ENCODE measurements at places on chromosomes 1 and 21.

DNA sequence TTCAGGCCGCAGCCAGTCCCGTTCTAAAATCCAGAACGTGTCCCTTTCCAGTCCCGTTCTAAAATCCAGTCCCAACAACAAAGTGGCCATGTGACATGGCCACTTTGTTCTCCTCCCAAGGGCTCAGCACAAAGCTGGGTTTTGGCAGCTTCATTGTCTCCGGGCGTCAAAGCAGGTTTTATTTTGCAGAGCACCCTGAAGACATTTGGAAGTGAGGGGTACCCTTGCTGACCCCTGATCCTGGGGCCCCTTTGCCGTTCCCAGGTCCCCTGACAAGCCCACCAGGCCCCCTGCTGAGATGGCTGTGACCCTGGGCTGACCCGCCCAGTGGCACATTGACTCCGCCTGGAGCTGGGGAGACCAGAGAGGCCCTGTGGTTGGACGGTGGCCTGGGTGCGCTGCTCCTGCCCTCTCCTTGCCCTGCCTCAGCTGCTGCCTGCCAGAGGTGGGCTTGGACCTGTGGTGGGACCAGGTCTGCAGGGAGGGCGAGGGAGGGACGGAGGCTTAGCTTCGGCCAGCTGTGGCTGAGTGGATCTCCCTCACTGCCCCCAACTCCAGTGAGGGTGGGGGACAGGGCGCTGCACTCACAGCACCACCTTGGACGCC, 4.3 kb downstream of the PFKL start:
- DNase-seq: no peak

DNA sequence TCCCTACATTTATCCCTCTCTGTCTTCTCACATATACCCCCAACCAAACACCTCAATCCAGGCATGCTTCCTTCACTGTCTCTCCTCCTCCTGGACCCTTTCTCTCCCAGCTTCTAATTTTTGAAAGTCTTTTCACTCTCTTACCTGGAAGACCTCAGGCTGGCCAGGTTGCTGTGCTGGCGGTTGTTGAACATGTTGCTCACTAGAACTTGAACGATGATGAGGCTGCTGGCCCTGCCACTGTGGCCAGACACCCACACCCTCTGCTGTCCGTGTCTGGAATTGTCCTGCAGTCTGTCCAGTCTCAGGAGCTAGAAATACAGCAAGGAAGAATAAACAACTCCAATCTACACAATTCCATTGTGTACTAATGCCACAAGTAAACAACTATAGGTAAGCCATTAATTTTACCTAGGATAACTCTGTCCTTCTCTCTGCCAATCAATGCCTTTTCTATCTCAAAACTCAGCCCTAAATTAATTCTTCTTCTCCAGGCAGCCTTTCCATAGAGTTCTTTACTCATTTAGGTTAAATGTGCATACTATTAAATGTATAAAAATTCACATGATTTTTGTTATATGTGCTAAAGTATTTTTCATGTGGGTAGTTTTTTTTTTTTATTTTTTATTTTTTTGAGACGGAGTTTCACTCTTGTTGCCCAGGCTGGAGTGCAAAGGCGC, 5.1 kb upstream of the CTSK start:
- no peak for DNase-seq

GRCh38 chr1:48115835-48116234, 106.7 kb upstream of the SLC5A9 start:
- DNase-seq: no peak

- no peak for DNase-seq
Measured at GRCh38 chr1:156233426-156234127, 8.4 kb upstream of the BGLAP start.

DNA sequence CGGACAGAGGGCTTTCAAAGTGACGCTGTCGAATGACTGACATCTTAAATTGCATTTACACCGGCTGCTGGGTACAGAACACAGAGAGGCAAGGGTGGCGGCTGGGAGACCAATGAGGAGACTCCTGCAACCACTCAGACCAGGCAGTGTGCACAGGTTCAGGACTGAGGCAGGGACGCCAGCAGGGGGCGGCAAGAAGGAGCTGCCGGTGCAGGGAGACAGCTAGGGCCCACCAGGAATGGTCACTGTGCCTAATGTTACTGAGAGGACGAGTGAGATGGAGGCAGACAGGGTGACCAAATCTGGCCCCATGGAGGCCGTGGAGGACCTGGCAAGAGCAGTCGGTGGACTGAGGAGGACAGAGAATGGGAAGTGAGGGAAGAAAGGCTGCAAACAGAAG, 23.5 kb downstream of the GLIS1 start:
- DNase-seq: no peak

GRCh38 chr1:38129473-38129872, 82.9 kb upstream of the POU3F1 start:
- DNase-seq: no peak

DNA sequence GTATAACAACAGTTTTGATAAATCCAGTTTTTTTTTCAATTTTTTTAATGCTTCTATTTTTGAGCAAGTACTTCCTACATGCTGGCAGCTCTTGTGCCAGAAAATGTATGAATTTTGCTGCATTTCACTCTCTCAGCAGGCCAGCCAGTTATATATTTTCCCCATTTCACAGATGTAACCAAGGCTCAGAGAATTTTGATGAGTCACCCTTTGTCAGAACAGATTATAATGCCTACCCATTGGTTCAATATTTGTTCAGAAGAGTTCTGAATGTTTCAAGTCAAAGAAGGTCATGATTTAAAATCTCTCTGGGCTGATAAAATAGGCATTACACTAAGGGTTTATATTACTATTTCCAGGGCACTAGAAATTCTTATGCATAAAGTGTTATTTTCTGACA, 452.2 kb downstream of the RWDD3 start:
- no peak for DNase-seq

- no peak for DNase-seq
Measured at GRCh38 chr21:24938573-24938972, 668.7 kb downstream of the MRPL39 start.

- DNase-seq: peak; percentile 3
Measured at GRCh38 chr1:166122873-166123466, 43.8 kb downstream of the FAM78B start.

DNA sequence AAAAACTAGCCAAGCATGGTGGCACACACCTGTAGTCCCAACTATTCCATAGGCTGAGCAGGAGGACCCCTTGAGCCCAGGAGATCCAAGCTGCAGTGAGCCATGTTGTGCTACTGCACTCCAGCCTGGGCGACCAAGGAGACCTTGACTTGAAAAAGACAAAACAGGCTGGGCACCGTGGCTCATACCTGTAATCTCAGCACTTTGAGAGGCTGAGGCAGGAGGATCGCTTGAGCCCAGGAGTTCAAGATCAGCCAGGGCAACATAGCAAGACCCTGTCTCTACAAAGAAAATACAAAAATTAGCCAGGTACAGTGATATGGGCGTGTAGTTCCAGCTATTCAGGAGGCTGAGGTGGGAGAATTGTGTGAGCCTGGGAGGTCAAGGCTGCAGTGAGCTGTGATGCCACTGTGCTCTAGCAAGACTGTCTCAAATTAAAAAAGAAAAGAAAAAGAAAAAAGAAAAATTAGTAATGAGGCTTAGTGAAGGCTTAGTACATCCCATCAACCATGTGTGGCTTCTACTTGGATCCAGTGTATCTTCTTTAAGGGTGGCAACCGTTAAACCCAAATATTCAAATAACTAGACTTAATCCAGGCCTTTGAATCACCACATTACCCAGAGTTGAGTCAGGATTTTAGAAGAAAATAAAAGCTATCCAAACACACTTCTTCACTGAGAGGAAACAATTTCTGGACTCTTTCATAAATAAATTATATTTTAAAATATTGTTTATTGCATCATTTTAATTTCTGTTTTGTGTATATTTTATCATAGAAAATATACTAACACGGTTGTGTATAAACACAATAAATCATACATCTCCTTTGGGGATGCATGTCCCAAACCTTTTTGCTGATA, 74.3 kb upstream of the RAB4A start:
- DNase-seq: no peak

DNA sequence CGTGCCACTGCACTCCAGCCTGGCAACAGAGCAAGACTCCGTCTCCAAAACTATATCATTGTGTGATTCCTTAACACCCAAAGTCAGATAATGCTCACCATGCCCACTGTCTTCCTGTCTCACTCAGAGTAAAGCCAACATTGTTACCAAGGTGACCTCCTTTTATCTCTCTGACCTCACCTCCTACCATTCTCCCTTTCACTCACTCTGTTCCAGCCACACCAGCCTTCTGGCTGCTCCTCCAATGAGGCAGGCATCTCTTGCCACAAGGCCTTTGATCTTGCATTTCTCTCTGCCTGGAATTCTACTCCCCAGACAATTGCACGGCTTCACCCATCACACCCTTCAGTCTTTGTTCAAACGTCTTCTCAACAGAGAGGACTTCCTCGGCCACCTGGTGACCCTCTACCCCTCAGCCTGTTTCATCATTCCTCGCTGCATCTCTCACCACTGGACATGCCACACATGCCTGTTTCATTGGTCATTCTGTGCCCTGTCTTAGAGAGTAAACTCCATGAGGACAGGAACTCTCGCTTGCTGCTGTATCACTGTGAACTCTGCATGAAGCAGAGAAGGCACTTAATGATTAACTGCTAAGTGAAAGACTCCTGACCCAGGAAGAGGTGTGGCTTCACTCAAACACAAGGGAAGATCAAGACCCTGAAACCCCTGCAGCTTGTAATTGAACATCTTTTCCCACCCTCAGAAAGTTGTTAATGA, 67.1 kb upstream of the CAPZB start:
- no peak for DNase-seq

- DNase-seq: no peak
Measured at GRCh38 chr1:203265541-203265940, 36.1 kb upstream of the CHIT1 start.

- DNase-seq: no peak
Measured at GRCh38 chr1:24348196-24348595, 29.0 kb downstream of the GRHL3 start.

DNA sequence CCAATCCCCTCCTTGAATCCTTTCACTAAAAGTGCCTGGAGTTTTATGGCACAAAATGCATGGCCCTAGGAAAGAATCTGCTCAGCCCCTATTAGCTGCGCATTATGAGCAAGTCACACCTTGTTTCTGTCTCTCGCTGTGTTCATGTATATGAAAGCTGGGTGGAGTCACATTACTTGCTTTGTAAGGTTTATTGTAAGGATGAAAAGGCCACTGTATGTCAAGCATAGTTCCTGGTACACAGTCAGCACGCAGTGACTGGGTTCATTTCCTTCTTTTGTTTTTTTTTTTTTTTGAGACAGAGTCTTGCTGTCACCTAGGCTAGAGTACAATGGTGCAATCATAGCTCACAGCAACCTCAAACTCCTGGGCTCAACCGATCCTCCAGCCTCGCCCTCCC, 6.7 kb upstream of the SLC9A1 start:
- DNase-seq: no peak

- peak; percentile 11 for DNase-seq
Measured at GRCh38 chr21:25898671-25899070, 163.9 kb downstream of the GABPA start.

DNA sequence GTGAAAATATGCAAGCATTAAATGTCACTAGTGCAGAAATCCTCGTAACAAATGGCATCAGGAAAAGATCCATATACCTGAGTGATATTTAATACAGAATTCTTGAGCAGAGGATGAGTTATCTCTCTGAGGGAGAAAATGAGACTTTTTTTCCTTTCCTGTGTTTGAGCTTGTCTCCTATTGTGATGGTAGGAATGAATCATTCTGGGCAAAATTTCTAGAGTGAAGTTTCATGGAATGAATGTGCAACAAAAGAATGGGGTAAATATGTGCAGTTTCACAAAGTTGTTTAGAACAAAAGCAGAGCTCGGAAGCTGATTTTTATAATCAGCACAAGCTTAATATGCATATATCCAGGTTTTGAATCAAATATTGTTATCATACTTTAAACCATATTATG, 4.6 kb downstream of the CTPS1 start:
- DNase-seq: no peak

- no peak for DNase-seq
Measured at GRCh38 chr1:112337028-112337531, 58.9 kb upstream of the CTTNBP2NL start.

DNA sequence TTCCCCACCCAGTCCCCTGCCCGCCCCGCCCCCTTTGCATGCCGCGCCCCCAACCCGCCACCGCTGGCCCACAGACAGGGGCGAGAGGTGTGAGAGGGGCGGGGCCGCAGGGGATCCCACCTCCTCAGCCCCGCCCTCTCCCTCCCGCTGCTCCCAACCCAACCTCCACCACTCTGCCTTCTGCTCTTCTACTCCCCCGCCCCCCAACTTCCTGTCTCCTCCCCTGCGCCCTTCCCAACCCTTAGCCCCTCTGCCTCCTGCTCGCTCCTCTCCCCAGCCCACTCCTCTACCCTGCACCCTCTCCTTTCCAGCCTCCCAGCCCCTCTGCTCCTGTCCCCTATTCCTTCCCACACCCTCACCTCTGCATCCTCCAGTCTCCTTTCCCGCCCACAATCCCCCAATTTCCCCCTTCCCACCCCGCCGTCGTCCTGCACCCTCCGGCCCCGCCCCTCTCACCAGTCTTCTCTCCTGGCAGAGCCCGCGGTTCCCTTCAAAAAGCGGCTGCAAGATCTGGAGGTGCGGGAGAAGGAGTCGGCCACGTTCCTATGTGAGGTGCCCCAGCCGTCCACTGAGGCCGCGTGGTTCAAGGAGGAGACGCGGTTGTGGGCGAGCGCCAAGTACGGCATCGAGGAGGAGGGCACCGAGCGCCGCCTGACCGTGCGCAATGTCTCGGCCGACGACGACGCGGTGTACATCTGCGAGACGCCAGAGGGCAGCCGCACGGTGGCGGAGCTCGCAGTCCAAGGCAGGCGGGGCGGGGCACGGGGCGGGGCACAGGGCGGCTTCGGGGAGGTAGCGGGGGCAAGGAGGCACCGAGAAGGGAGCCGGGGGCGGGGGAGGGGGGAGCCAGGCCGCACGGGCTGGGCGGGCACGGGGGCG, 5.4 kb downstream of the OBSCN start:
- peak; percentile 75 for DNase-seq

DNA sequence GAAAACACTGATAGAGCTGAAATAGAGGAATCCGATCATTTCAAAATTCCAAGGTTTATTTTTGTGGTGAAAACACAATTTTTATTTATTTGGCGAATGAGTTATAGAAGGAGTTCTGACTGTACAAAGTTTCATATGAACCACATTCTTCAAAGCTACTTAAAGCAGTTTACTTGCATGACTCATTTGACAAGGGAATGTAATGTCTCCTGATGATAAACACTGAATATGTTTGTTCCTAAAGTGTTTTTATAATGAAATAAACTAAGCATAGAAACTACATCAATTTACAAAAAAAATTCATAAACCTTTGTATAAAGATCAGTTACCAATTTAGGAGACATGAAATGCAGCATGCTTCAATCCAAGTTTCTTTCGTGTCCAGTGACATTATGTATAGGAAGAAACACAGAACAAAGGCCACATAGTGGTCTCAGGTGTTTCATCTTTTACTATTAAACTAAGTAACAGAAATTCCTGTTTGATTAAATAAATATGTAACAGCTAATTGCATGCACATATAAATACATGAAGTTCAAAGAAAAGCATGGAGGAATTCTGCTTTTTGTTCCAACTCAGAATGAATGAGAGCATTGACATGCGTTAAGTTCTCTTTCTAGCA, 2.5 kb downstream of the PRKACB start:
- no peak for DNase-seq

- DNase-seq: no peak
Measured at GRCh38 chr21:28444557-28444956, 548.1 kb downstream of the LTN1 start.
